ENCODE measurements at places on chromosomes 7 and 10. TPM values are rescaled to one million over a fixed set of nuclear protein-coding genes. Genes with fewer than 3 reads are reported as not detected.

GRCh38 chr7:1912593-1913465 is 242.8 kb downstream of the ELFN1 start:
- peaks cover 2% of the 10 kb centered on the region for H3K36me3 ChIP-seq
- H3K4me1 ChIP-seq = no peaks in the 10 kb centered on the region
- no peak for DNase-seq

DNA sequence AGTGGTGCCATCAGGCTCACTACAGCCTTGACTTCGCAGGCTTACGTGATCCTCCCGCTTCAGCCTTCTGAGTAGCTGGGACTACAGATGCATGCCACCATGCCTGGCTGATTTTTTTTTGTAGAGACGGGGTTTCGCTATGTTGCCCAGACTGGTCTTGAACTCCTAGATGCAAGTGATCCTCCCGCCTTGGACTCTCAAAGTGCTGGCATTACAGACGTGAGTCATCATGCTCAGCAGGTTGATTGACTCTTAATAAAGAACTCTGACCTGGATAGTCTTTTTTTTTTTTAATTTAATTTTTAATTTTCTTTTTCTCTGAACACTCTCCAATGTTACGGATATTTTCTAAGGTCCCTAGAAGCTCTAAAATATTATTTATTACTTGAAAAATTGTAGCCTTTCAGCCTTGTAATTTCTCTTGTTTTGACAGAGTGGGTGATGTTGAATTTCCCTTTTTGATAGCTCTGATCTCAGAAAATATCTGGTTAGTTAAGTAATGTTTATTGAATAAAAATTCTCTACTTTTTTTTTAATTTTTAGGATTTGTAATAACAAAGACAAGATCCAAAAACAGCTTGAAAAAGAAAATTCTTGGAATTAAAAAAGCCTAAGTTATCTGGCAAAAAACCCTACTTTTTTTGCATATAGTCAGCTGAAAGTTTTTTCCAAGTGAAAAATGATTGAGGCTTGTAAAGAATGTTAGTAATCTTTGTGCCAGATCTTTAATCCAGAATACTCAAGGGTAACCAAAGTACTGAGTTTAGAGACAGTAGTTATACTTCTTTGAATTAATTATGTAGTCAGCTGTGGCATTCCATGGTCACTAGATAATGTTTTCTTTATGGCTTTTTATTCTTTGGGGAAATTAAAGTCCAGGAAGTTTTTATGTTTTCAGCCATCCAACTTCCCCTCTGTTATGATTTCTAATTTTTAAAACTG is 26.7 kb downstream of the TBC1D12 start:
- H3K4me3 ChIP-seq = no peak overlapping the region
- H3K27ac ChIP-seq = no peak overlapping the region

- H3K4me1 ChIP-seq = peaks cover 23% of the 10 kb centered on the region
- no peak overlapping the region for H3K4me3 ChIP-seq
- no peak overlapping the region for H3K27ac ChIP-seq
- no peak for DNase-seq
- H3K36me3 ChIP-seq = no peaks in the 10 kb centered on the region
- no peaks in the 10 kb centered on the region for H3K27me3 ChIP-seq
These were observed 157.4 kb downstream of the SKIDA1 start for GRCh38 chr10:21368022-21368582.

DNA sequence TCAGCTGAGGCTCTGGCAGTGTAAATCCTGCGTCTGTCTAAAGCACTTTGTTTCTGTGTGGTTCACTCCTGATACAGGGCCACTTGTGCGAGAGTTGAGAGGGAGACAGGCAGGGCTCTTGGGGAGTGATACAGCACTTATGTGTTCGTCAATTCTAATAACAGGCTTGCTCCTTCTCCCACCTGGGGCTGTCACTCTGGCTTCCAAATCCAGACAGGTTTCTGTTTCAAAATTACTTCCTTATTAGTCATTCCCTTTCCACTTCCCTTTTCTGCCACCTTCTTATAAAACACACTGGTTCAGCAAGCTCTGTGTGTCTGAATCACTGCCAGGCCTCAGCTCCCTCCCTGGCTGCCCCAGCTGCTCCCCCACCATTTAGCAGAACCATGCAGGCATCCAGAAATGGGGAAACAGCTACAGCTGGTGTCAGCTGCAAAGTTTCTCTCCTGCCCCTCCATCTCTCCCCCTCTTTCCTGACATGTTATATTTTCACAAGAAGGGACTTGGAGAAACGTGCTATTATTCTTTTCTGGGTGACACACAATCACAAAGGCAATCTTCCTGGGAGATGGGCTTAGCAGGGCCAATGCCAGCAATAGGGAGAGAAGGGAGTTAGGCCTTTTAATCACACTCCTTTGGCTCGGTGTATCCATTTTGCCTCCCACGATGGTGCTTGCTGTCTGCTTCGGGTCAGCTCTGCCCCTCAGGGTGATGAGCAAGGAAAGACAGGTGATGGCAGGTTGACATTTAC is 58.4 kb upstream of the ZNRF2 start:
- H3K27ac ChIP-seq = no peak overlapping the region
- H3K27me3 ChIP-seq = no peaks in the 10 kb centered on the region

- H3K36me3 ChIP-seq = no peaks in the 10 kb centered on the region
- H3K27me3 ChIP-seq = no peaks in the 10 kb centered on the region
- H3K4me3 ChIP-seq = no peak overlapping the region
- H3K27ac ChIP-seq = no peak overlapping the region
These were observed 157.0 kb upstream of the ADO start for GRCh38 chr10:62647375-62648092.

GRCh38 chr7:12712236-12712635 is 24.8 kb downstream of the ARL4A start:
- peaks cover 40% of the 10 kb centered on the region for H3K4me1 ChIP-seq
- H3K27me3 ChIP-seq = no peaks in the 10 kb centered on the region
- DNase-seq = peak; percentile 69
- no peak overlapping the region for H3K4me3 ChIP-seq
- no peak overlapping the region for H3K27ac ChIP-seq

DNA sequence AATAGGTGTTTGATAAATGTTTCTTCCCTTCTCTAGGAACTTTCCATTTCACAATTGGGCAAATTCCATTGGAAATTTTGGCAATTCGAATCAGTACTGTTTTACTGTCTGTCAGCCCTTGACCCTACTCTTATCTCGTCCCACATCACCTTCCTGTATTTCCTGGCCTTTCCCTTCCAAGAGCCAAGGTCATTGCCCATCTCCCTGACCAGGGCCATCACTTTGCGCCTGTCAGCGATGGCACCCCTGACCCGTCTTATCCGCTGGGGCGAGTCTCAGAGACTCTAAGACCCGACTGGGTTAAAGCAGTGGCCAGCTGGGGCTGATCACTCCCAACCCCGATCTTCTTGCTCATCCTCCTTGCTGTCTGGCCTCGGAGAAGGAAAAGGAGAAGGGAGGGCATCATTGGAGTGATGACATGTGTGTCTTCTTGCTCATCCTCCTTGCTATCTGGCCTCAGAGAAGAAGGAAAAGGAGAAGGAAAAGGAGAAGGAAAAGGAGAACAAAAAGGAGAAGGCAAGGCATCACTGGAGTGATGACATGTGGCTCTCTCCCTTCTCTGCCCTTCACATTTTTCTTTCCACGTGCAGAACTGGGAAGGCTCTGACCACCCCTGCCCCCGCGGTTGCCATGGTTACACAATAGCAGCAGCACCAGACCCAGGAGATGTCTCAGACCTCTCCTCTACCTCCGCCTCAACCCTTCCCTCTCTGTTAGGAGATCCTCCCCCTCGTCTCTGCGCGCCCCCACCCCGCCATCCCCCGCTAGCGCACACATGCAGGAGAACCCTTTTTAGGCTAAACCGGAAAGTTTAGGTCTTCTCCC is 2.0 kb downstream of the SEMA3D start:
- no peak overlapping the region for H3K27ac ChIP-seq
- no peak overlapping the region for H3K4me3 ChIP-seq
- no peak for DNase-seq
- H3K27me3 ChIP-seq = peaks cover 30% of the 10 kb centered on the region

Gene GDF2
- total RNA-seq = not detected

Gene NKX6-2
- not detected for total RNA-seq

Gene AKR1C4
- total RNA-seq = 0.28 TPM

Gene EN2
- not detected for total RNA-seq

Data from HepG2 (cell line).